Left cardiac atrium (tissue), 4 donors: ENCODE measurements at places on chromosomes 6 and 20.

DNA sequence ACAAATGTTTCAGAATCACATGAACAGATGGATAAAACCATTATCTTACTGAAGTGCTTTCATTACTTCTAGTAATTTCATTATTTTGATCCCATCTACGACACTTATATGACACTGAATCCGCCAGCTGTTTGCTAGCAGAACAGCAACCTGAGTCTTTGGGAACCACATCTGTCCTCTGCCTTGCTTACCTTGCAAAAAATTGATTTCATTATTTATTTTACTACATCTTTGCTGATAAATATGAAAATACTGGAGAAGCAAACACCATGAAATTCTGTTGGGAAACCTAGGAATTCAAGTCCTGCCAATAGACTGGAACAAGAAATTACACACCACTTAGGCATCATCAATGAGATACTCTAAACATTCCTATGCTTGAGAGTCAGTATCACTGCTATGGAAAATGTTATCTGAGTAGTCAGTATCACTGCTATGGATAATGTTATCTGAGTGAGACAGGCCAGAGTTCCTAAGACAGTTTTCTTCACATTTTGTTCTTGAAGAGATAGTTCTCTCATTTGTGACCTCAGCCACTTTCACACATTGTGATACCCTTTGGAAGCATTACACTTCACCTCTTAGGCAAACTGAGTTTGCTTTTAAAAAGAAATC lies 91.9 kb downstream of the PDE10A start:
- no peak for DNase-seq

DNA sequence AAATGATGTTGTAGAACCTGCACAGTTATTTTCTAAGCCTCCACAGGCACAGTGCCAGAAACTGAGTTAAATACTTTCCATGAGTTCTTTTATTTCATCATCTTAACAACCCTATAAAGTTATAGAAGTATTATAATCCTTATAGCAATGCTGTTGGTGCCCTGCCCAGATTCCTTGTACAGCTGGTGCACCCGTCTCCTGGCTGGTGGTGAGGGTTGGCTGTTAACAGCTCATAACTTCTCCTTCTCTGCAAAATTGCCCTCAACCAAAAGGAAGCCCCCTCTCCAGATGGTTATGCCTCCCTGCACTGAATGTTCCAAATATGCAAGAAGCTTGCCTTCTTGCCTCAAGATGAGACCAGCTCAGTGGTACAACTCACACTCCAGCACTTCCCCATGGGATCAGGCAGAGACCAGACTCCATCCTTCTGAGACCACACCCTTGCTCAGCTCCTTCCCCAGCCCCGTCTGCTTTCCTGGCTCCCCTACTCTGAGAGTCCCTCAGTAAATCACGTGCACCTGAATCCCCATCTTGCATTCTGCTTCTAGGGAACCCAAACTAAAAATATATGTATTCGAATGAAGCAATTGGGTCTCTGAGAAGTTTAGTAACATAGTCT lies 304.4 kb upstream of the PLCB4 start:
- DNase-seq = no peak

GRCh38 chr20:24651171-24651975 lies 181.9 kb downstream of the SYNDIG1 start:
- no peak for DNase-seq

DNA sequence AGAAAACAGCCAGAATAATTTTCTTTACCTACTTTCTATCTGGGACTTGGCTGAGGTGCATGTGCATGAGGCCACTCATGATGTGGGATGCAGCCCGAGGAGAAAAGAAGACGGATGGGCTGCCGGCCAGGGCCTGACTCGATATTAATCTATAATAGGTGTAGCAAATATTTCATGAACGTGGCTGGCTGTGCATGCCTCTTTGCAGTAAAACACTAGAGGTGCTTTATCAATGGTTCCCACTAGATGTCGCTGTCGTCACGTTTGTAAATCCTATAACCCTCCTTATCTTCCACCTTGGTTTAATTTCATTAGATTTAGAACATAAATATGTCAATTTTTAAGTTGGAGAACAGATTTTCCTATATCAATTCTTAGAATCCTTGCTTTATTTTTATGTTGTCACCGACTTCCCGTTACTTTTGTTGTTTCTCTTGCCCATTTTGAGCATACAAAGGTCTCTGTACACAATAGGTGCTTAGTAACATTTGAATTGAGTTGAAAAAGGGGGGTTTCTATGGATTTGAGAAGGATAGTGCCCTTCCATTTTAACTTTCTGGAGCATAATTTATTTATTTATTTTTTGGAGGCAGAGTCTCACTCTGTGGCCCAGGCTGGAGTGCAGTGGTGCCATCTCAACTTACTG lies 19.6 kb upstream of the FERMT1 start:
- peak; percentile 29 for DNase-seq

DNA sequence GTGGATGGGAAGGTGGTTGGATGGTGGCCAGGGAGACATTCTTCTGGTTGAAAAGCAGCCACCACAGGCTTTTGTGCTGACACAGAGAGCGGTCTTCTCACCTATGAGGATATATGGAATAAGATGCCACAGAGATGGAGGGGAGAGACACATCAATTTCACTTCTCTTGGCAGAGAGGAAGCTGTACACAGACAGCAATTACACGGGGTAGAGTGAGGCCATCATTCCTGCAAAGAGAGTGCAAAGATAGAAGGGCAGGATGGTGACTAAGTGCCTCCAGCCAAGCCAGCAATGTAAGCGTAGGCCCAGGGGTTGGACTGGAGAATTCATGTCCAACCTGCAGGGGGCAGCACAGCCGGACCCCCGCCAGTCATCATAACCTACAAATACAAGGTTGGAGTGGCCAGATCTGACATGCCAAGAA lies 56.4 kb downstream of the NRN1 start:
- no peak for DNase-seq

- no peak for DNase-seq
Measured at GRCh38 chr20:45935416-45936046, 1.0 kb downstream of the PCIF1 start.

- DNase-seq = no peak
Measured at GRCh38 chr6:44024574-44025219, 102.6 kb downstream of the MRPL14 start.

GRCh38 chr20:59770270-59770669 lies 163.2 kb downstream of the SYCP2 start:
- DNase-seq = no peak

DNA sequence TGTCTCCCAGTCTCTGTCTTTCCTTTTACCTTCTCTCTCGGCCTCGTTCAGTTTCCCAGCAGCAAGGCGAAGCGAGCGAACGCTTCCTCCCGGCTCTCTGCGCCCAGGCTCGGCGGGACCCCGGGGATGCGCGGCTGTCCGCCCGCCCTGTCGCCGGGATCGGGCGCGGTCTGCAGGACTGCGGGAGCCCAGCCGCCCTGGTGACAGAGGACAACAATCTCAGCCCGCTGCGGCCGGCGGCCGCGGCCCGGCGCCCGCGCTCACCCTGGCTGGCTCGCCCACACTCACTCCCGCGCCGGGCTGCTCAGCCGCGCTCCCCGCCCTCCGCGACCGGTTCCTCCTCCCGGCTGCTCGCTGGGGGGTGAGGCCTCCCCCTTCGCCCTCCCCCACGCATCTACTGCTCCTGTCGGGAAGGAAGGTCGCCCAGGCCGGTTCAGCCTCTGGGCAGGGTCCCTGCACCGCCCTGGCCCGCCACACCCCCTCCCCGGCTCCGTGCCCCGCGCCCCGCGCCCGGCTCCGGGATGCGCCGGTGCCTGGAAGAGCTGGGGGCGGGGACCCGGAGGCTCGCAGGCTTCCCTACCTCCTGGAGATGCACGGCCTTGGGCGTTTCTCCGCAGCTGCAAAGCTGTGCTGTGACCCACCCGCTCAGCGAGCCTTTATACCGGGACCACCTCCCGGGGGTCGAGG lies 410 bp downstream of the SYNE1 start:
- peak; percentile 57 for DNase-seq

GRCh38 chr6:147204843-147205311 lies 660 bp downstream of the STXBP5 start:
- DNase-seq = no peak

- DNase-seq = no peak
Measured at GRCh38 chr6:128725271-128726233, 157.4 kb upstream of the LAMA2 start.

GRCh38 chr6:98514796-98515195 lies 319.6 kb upstream of the POU3F2 start:
- DNase-seq = no peak

DNA sequence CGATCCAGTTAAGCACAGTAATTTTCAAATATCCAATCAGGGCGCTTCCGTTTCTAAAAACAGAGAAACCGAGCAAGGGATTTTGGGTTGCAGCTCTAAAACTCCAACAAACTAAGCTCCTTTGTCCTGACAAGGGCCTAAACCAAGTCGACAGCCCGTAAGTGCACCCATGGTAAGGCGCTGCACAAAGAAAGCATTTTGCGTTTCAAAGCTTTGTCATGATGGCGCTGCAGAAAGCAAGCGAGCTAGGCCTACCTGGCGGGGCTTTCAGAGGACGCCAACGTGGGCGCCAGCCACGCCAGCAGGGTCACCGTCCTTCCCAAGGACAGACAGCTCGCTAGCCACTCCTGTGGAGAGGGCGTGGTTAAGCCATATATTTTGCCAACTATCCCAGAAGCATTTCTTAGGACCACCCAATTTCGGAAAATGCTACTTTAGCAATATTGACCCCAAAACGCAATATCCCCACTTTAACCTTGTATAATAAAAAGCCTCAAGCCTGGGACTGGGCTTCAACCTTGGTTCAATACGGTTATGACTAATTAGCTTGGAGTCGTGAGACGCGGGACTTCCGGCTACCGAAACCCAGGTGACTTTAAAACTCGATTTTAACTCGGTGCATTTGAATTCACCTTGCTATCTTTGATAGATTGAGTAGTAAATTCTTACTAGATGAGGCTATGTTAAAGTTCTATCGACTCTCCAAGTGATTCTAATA lies 53.8 kb downstream of the TRIM38 start:
- peak; percentile 58 for DNase-seq

GRCh38 chr6:166460473-166461437 lies 78.0 kb upstream of the MPC1 start:
- no peak for DNase-seq

GRCh38 chr6:32167761-32168262 lies 3.4 kb downstream of the EGFL8 start:
- DNase-seq = no peak

DNA sequence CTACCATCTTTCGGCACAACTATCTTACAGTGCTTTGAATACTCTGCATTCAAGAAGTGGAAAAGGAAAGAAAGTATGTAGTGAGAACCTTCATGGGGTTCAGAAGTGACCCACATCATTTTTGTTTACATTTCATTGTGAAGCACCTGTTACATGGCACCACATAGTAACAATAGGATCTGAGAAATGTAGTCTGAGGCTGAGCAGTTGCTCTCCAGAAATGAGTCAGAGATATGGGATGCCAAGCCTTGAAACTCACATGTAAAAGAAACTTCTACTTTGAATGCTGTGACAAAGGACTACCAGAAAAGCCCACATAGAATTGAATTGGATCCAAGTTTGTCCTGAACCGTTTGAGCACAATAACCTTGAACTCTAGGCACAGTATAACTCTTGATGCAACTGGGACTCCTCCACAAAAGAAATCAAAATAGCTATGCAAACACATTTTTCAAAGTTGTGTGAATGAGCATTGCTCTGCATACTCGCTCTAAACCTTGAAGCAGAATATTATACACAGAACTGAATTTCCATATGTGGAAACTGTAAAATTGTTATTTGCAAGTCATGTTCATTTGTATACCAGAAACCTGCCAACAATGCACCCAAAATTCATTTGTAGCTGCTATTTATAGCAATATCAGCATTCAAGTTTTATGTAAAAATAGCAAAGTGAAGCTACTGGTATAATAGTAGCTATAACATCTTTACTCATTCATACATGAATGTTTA lies 400.9 kb upstream of the POU3F2 start:
- DNase-seq = no peak

DNA sequence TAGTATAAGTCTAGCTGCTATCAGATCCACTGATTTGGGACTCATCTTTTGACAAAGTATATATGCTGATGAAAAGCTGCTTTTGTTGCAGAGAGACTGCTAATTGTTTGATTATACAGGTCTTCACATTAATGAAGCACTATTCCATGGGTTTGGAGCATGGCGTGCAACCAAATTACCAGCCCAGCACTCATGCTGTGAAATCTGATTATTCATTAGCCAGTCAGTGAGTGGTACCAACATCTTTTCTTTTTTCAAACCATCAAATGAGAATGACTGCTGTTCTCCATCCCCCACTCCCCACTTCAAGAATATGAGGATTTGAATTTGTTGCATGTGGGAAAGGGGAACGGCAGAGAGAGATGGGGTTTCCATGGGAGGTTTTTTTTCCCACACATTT lies 91.3 kb downstream of the ID4 start:
- no peak for DNase-seq

DNA sequence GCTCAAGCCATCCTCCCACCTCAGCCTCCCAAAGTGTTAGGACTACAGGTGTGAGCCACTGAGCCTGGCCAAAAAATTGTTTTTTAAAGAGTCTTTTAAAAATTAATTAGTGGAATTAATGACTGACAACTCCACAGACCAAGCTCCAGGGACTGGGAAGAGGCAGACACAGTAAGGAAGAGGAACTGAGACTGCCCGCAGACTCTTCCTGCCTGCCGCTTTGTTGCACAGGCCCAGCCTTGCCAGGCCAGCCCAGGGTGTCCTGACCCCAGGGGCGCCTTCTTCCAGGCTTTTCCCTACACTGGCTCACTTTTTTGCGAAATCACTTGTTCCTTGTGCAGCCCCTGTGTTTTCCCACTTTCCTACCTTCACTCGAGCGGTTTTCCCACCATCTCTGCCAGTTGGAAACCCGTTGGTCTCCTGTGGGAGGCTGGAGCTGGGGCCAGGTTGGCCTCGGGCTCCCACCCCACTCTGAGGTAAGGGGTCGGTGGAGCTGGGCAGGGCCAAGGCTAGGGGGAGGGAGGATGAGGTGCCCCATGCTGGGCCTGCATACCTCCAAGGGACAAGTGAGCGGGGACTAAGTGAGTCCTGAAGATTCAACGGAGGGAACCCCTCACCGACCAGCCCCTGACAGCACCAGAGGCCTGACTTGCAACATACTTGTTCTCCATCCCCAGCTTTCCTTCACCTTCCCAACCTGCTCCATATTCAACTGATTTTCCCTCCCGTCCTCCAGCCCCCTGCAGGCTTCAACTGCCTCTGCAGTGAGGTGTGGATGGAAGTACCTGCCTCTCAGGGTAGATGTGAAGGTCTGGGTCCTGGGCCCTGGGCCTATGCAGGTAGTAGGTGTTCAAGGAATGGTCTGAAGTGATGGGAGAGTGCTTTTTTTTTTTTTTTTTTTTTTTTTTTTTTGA lies 23.5 kb upstream of the SMIM29 start:
- peak; percentile 39 for DNase-seq

- DNase-seq = no peak
Measured at GRCh38 chr6:120935908-120936307, 398.4 kb downstream of the TBC1D32 start.

- DNase-seq = no peak
Measured at GRCh38 chr20:15520930-15521524, 1052.2 kb downstream of the KIF16B start.

- DNase-seq = no peak
Measured at GRCh38 chr20:13775867-13776266, 8.9 kb downstream of the ESF1 start.

- no peak for DNase-seq
Measured at GRCh38 chr6:105207524-105208269, 27.9 kb upstream of the POPDC3 start.
